ENCODE measurements at places on chromosomes 5 and 9.
A peak's percentile ranks its signal among the peaks of the same experiment; 100 is the strongest.

DNA sequence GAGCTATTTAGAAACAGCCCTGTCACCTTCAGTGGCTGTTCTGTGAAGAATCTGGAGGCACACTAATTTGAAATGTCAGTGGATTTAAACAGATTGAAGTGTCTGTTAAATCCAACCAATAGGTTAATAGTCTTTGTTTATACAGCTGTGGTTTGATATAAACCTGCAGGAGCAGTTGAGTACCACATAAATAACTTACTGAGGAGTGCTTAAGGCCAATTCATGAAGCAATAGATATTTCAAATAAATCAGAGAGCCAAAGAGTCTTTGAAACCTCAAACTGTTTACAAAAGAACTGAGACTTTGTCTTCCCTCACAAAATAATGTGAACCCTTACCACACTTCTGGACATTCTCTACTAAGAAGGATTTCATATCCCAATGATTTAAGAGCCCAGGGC is 111.9 kb downstream of the FEM1C start:
- no peak for DNase-seq

- no peak for DNase-seq
Measured at GRCh38 chr5:112270299-112271293, 148.5 kb downstream of the EPB41L4A start.

DNA sequence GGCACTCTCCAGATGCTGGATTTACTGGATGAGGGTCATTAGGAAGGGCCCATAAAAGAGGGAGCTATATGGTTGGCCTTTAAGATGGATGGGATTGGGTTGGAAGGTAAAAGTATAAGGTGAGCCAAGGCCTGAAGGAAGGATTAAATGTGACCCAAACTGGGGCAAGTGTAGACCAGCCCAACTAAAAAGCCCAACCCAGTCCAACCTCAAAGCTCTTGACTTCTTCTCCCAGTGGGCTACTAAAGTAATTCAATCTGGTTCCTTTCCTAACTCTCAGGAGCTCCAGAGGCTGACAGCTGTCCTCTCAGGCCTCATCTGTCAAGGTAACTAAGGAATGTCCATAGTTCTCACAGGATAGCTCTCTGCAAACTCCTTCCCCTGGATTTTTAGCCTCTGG is 122.2 kb upstream of the EFNA5 start:
- no peak for DNase-seq

- no peak for DNase-seq
Measured at GRCh38 chr9:15203581-15203980, 103.4 kb downstream of the TTC39B start.

- peak; percentile 38 for DNase-seq
Measured at GRCh38 chr9:19922476-19923118, 133.8 kb upstream of the SLC24A2 start.

- no peak for DNase-seq
Measured at GRCh38 chr5:50575740-50576139, 90.7 kb upstream of the PARP8 start.

DNA sequence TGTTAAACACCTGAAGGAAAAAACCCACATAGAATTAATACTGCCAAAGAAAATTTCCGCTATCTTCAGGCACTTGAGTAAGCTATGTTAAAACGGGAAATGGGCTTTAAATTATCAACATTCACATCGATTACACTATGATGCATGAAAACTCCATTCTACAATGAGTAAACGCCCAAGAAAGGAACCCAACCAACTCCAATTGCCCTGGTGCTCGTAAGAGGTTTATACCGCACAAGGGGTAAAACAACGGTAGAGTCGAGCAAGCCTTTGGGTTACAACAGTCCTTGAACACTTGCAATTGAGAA is 1.0 kb downstream of the AGTPBP1 start:
- DNase-seq, result peak; percentile 26

All from renal cortex interstitium (tissue), 15 donors.